ENCODE measurements at places on chromosomes 1 and 21.
A peak's percentile ranks its signal among the peaks of the same experiment; 100 is the strongest.

GRCh38 chr1:229812693-229813092 is 186.6 kb downstream of the URB2 start:
- no peak for DNase-seq

DNA sequence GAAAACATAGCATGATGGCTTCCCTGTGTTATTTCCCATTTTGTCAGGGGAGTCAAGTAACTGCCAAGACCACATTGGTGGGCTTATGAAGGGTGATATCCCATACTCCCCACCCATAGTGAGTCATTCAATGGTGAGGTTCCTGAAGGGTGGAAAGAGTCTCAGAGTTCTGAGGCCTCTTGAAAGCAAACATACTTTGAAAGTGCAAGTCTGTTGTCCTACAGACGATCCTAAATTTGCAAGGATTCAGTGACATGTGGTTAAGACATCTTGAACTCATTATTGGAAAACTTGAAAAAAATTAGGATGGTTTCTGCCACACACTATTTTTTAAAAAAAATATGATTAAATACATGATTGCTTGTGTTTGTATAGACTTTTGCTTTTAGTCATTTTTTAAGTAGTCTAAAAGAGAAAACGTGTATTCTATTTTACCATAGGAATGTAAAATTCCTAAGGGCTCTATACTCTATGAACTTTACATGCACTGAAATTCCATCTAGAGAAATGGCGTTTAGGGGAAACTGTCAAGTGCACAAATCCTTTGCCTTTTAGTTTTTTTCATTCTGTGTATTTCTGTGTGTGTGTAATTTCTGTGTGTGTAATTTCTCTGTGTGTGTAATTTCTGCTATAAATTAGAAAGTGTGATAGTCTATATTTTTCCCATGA is 225.5 kb upstream of the ADAMTS5 start:
- no peak for DNase-seq

DNA sequence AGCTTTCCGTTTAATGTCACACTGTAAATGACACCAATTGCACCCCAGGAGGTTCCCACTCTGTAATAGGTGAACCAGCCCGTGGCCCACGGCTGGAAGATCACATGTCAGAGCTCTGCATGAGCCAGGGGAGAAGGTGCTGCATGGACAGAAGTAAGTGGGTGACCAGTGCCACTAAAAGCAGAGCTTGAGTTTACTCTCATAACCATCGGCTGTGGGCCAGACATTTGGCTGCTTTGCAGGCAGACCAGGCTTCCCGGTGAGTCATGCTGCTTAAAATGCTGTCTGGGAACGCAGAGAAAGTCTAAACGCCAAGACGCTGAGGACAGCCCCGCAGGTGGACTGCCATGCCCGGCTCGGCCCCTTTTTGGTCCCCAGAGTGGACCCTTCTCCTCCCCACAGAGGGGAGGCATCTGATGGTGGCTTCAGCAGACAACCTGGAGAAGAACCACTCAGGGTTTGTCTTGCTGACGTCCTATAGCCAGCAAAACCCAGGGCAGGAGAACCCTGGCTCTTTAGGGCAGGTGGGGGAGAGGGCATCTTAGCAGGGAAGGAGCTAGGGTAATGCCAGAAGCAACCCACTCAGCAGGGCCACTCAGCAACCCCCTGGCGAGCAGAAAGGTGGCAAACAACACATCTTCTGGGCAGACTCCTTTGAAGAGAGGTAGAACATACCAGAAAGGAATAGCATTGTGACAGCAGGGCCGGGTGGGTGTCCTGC is 7.3 kb downstream of the KIAA2013 start:
- peak; percentile 79 for DNase-seq

- DNase-seq: no peak
Observed at GRCh38 chr1:65844821-65845534, 52.3 kb downstream of the PDE4B start.

DNA sequence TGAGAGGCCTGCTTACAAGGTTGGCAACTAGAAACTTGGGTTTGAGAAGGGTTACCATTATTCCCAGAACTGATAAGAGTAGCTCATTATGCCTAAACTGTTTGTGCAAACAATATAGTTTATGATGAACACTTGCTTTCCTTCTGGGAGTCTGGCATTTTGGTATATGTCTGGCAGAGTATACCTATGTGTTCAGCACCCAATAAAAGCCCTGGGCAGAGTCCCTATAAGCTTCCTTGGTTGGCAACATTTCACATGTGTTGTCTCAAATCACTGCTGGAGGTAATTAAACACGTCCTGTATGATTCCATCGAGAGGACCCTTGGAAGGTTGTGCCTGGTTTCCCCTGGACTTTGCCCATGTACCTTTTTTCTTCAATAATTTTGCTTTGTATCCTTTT is 39.7 kb upstream of the DMRTA2 start:
- no peak for DNase-seq

GRCh38 chr1:15348648-15349047 is 61.0 kb upstream of the EFHD2 start:
- DNase-seq: no peak

- no peak for DNase-seq
Observed at GRCh38 chr1:154313066-154313356, 7.9 kb upstream of the AQP10 start.

GRCh38 chr1:83718338-83718737 is 280.6 kb downstream of the TTLL7 start:
- DNase-seq: no peak

- DNase-seq: no peak
Observed at GRCh38 chr1:165894591-165894990, 67.2 kb downstream of the UCK2 start.

DNA sequence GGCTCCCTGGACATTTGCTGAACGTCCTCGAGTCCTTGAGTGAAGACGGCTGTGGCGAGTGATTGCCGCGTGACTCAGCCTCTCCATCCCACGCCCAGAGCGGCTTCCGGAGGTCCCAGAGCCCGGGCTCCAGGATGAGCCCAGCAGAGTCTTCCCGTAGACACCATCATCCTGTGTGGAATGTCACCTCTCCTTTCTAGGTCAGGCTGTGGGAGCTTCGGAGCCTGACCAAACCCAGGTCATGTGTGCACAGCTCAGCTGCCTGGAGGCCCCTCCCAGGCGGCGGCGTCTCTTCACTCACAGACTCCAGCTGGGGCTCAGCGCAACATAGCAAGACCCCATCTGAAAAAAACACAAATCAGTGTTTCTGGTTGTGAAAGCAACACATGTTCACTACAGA is 38.2 kb downstream of the PRKCZ start:
- peak; percentile 77 for DNase-seq
